Activated effector memory CD4-positive, alpha-beta T cell treated with Interleukin-2 at 50 U/mL for 16 hours (primary cell): ENCODE measurements at places on chromosomes 1 and 21.
A peak's percentile ranks its signal among the peaks of the same experiment; 100 is the strongest.

DNA sequence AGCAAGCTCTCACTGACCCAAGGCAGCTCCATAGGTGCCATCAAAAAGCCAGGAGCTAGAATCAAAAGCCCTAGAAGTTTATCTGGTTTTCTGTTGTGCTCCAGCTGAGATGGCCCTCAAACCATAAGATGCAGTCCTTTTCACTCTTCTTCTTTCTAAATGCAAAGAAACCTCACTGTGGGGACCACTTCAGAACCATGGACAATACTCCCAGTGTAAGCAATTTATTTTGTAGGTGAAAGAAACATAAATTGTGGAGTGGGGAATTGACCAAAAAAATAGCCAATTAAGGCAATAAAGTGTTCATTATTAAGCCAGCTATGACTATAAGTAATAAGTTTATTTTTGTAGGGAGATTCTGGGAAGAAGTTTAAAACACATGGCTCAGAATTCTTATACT lies 1399.9 kb downstream of the PLA2G4A start:
- no peak for DNase-seq

GRCh38 chr1:162391790-162392563 lies 10.4 kb downstream of the C1orf226 start:
- no peak for DNase-seq

- DNase-seq, result no peak
Measured at GRCh38 chr1:193060938-193061337, 1.5 kb downstream of the RO60 start.

GRCh38 chr1:239805042-239805441 lies 286.6 kb upstream of the FMN2 start:
- no peak for DNase-seq

GRCh38 chr1:80241566-80241965 lies 1235.0 kb upstream of the ADGRL4 start:
- DNase-seq, result no peak

GRCh38 chr1:212561501-212561931 lies 47.0 kb upstream of the ATF3 start:
- DNase-seq, result no peak

DNA sequence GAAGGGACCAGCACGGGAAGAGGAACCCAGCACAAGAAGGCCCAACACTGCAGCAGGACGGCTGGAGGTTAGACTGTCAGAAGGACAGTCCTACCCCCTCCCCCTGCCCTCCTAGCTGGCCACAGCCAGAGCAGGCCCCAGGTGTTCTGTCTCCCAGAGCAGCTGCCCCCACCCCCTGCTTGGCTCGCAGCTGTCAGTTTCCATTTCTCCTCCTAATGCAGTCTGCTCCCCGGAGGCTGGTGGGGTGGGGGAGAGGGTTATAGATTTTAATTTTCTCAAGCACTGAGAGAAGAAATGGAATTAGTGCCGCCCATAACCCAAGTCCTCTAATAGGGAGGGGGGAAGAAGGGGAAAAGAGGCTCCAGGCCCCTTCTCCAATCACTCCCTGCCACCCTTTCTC lies 13.0 kb upstream of the PEAR1 start:
- DNase-seq, result no peak

DNA sequence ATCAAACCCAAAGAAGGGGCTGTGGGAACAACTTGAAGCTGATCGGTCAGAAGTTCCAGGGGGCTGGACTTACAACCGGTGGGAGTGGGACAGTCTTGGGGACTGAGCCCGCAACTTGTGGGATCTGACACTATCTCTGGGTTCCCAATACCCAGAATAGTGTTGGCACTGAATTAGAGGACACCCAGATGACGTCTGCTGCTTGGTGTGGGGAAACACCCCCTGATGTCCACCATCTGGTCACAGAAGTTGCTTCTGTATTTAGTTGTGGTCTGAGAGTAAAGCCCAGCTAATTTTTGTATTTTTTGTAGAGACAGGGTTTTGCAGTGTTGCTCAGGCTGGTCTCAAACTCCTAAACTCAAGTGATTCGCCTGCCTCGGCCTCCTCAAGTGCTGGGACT lies 28.8 kb downstream of the SERBP1 start:
- DNase-seq, result no peak

- DNase-seq, result no peak
Measured at GRCh38 chr1:76473591-76473990, 393.7 kb upstream of the ST6GALNAC5 start.

GRCh38 chr1:24535021-24535424 lies 20.9 kb upstream of the NCMAP start:
- DNase-seq, result peak; percentile 64

- no peak for DNase-seq
Measured at GRCh38 chr1:192709544-192709943, 73.6 kb downstream of the RGS13 start.

- DNase-seq, result no peak
Measured at GRCh38 chr1:80893115-80893514, 907.6 kb upstream of the ADGRL2 start.

DNA sequence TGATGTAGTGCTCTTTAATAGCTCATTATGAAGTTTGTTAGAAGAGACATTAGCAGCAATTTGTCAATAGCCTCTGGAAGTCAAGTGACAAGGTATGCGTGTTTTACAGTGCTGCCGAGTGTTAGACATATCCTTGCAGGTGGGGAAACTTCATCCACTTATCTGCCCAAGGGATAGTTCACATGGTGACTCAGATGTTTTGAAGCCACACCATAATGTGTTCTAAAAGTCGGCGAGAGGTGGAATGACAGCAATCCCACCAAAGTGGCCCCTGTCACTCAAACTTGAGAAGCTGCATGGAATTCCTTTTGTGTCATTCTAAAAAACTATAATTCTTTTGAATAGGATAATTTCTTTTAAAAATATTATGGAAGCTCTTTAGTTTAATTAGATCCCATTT lies 98.1 kb downstream of the RUNX1 start:
- no peak for DNase-seq

GRCh38 chr1:54417123-54417522 lies 10.9 kb upstream of the SSBP3 start:
- no peak for DNase-seq

DNA sequence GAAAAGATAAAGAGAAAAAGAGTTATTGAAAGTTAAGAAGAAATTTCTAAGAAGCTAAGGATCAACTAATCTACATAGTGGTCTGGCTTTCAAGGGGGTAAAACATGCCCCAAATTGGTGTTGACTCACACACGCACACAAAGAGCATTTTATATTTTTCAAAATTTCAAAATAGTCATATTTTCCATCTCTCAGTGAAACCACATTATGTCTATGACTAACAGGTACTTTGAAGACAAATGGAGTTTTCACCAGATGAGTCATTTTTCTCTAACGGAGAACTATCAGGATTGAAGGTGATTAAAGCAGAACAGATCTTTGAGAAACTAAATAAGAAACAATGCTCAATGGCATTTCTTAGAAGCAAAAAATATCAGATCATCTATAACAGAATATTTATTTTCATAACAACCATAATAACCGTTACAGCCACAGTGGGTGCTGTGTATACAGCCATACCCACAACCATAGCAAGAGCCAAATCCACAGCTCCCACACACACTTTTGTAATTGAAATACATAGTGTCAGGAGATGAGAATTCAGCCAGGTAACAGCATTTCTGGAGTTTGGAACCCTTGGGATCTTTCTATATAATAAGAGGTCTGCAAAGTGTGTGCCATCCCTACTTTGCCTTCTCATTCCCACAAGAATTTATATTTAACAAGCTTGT lies at the start of gene KRTAP21-3:
Gene KRTAP21-3 (minus strand): TSS at position 539 of the 671 bp plus-strand sequence. CDS start 18 bp downstream, at position 521.
- DNase-seq, result no peak

DNA sequence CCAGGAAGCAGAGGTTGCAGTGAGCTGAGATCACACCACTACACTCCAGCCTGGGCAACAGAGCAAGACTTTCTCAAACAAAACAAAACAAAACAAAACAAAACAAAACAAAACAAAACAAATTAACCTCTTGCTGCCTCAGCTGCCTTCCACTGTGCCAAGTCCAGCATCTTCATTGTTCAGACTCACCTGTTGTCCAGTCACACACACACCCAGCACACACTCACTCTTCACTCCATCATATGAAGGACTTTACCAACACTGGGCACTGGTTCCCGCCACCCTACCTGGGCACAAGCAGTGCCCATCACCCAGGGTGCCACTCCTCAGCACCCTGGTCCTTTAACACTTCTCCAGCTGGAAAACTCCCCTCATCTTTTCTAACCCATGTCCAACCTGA lies 14.6 kb downstream of the PYCR2 start:
- DNase-seq, result no peak
